ENCODE measurements at places on chromosomes 3 and 15.

GRCh38 chr3:127738192-127738840 lies 65.6 kb downstream of the ABTB1 start:
- no peak for DNase-seq

DNA sequence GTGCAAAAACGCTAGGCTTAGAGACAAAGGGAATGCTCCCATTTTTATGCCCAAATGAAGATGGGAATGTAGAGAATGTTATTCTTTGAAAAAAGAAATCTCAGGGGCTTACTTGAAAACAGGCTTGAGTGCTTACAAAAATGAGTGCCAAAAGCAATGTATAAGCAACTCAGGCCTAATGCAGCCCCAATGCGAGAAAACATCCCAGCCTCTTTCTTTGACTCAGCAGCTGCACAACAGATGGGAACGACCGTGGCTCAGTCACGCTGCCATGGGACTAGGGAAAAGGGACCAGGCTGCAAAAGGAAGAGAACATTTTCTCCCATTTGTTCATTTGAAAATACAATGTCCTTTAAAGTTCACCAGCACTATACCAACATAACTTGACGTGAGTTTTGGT lies 246.4 kb upstream of the LRIG1 start:
- DNase-seq, result no peak

GRCh38 chr3:32821686-32822296 lies 4.0 kb downstream of the TRIM71 start:
- no peak for DNase-seq

GRCh38 chr3:111531446-111531845 lies 10.6 kb upstream of the CD96 start:
- DNase-seq, result no peak

Data from NCI-H510A (cell line).